ENCODE measurements at places on chromosomes 11 and 22. TPM values are rescaled to one million over a fixed set of nuclear protein-coding genes. Genes with fewer than 3 reads are reported as not detected.

Gene PRR33
- not detected for total RNA-seq

Gene SYT12
- not detected for total RNA-seq

Gene PDXP
- total RNA-seq: 5.4 TPM

Gene HEPACAM
- total RNA-seq: not detected

Gene C11orf16
- total RNA-seq: not detected

Gene APOA5
- not detected for total RNA-seq

Gene RPS6KA4
- 36.4 TPM for total RNA-seq

Gene MS4A12
- 2.9 TPM for total RNA-seq

Gene LMO1
- not detected for total RNA-seq

Gene FAT3
- 42.0 TPM for total RNA-seq

Gene DEFB131B
- total RNA-seq: not detected

Gene MMP27
- not detected for total RNA-seq

Gene CDC42EP2
- total RNA-seq: 0.89 TPM

Gene CFAP300
- not detected for total RNA-seq

Gene MOGAT2
- total RNA-seq: not detected

Gene PPARA
- total RNA-seq: 8.2 TPM

Gene KLHL35
- total RNA-seq: 1.7 TPM

Gene UBQLN3
- not detected for total RNA-seq

Gene CYB5R2
- 9.8 TPM for total RNA-seq

Gene CCDC188
- total RNA-seq: 0.58 TPM

Gene TEX54
- not detected for total RNA-seq

Gene MS4A4A
- total RNA-seq: 1.4 TPM

Gene TREH
- not detected for total RNA-seq

Gene PDGFB
- 24.1 TPM for total RNA-seq

Measured in stomach (tissue), 19 donors.